ENCODE measurements at places on chromosomes 13 and 19. TPM values are rescaled to one million over a fixed set of nuclear protein-coding genes. Genes with fewer than 3 reads are reported as not detected.

YJEFN3 gene
- 0.26 TPM for total RNA-seq

CCDC169 gene
- total RNA-seq = 1.6 TPM

C19orf85 gene
- not detected for total RNA-seq

CEACAM3 gene
- total RNA-seq = not detected

OR10H4 gene
- not detected for total RNA-seq

GRIK5 gene
- total RNA-seq = 3.2 TPM

PGLYRP2 gene
- total RNA-seq = not detected
